ENCODE measurements at places on chromosomes 3 and 15.

- DNase-seq, result no peak
Observed at GRCh38 chr15:71611553-71612396, 198.6 kb upstream of the NR2E3 start.

- peak; percentile 90 for DNase-seq
Observed at GRCh38 chr3:187748050-187748481, 2.8 kb upstream of the BCL6 start.

GRCh38 chr15:44836094-44836493 lies 99.8 kb downstream of the TRIM69 start:
- no peak for DNase-seq

DNA sequence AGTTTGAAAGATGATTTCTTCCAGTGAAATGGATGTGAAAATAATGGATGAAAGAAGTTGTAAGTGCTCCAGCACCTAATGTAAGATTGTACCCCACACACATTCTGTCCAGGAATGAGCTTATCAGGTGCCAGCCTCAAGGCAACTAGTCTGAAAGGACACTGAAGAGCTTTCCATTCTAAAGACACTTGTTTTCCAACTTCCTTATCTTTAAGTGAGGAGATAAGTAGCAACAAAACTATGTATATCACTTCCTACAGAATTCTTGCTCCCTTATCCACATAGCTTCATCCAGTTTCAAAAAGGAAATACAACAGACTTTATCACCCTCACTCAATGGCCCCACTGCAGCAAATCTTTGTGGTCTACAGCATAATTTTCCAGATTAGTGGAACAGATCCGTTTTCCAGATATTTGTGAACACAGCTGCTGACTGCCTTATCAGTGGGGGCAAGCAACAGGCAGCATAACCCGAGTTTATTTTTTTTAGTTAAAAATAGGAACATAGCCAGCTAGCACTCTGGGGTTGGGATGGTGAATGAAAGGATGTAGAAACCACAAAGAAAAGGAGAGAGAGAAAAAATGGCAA lies 60.6 kb downstream of the CD200R1L start:
- DNase-seq, result no peak

- DNase-seq, result no peak
Observed at GRCh38 chr15:32974691-32975090, 219.8 kb downstream of the FMN1 start.

- DNase-seq, result no peak
Observed at GRCh38 chr3:23620638-23621015, 185.1 kb upstream of the UBE2E1 start.

DNA sequence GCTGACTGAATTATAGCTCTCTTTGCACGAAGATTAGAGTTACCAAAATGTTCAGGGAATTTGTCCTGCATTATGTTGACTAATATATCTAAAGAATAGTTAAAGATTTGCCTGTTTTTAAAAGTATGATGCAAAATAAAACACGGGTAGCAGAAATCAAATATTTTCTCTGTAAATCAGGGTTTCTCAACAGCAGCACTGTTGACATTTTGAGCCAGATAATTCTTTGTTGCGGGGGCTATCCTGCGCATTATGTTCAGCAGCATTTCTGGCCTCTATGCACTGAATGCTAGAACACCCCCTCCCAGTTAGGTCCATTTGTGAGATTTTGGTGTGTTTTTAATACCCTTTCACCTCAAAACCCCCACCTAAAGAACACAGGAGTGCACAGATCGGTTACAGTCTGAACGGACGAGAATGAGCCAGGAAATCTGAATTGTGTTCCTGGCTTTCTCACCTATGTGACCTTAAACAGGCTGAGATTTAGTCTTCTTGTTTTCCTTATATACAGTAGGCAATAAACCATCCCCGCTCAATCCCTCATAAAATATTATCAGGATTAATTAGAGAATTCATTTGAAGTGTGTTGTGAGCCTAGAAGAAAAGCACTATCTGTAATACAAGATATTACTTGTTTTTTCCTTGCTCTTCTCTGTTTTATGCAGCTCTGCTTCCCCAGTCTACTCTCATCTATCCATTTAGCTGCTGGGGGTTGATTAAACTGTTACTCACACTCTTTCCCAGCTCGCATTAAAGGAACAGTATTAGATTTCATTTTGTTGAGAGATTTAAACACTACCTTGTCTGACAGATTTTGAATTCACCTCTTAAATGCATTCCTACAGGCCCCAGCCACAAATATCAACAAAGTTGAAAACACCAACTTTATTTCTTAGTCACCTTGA lies 247.5 kb upstream of the GOLIM4 start:
- DNase-seq, result no peak

- DNase-seq, result no peak
Observed at GRCh38 chr15:63576441-63576840, 20.7 kb upstream of the FBXL22 start.

- DNase-seq, result peak; percentile 31
Observed at GRCh38 chr3:187979564-187979963, 174.4 kb upstream of the LPP start.

DNA sequence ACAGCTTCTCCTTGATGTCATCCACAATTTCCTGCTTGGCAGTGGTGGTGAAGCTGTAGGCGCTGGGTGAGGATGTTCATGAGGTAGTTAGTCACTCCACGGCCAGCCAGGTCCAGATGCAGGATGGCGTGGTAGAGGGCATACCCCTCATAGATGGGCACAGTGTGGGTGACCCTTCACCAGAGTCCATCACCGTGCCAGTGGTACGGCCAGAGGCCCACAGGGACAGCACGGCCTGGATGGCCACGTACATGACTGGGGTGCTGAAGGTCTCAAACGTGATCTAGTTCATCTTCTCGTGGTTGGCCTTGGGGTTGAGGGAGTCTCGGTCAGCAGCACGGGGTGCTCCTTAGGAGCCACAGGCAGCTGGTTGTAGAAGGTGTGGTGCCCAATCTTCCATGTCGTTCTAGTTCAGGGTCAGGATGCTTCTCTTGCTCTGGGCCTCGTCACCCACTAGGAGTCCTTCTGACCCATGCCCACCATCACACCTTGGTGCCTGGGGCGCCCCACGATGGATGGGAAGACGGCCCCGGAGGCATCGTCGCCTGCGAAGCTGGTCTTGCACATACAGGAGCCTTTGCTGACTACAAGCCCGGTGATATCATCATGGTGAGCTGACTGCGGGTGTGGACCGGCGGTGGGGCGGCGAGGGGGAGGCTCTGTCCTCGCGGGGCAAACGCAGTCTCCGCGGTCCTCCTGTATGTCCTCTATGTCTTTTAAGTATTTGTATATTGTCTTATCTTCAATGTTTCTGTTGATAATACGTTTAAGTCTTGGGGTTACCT lies 1119.0 kb downstream of the NAALADL2 start:
- DNase-seq, result no peak

GRCh38 chr15:57505949-57506391 lies 85.7 kb upstream of the MYZAP start:
- peak; percentile 47 for DNase-seq

DNA sequence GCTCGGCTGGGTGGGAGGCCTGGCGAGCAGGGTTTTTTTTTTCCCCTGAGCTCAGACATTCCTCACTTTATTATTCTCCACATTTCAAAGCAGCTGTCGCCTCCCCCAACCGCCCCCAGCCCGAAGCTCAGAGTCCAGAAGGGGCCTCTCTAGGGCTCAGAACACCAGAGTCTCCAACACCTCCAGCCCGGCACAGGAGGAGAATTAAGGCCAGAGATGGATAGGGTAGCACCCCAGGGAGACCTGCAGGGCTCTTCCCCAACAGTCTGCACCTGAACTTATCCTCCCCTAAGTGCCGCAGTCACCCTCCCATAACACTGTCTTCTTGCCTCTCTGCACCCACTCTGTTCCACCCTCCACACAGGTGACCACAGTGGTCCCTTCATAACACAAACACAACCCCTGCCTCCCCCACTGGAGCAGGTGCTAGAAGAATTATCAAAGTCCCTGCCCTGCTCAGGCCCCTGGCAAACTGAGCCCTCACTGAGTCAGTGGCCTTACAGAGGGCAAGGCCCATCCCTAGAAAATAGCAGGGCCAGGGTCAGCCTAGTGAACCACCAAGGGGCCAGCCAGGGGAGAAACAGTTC lies 14.1 kb downstream of the MYL3 start:
- DNase-seq, result no peak

GRCh38 chr15:32834156-32834555 lies 116.4 kb downstream of the GREM1 start:
- DNase-seq, result no peak
